Breast epithelium (tissue), 4 donors: ENCODE measurements at places on chromosomes 3 and 15. TPM values are rescaled to one million over a fixed set of nuclear protein-coding genes. Genes with fewer than 3 reads are reported as not detected.

GRCh38 chr3:194876403-194877095 is 190.9 kb downstream of the FAM43A start:
- no peak overlapping the region for H3K4me3 ChIP-seq
- no peak for DNase-seq
- no peaks in the 10 kb centered on the region for H3K27me3 ChIP-seq
- peak overlapping the region; percentile 10 for H3K27ac ChIP-seq
- no peaks in the 10 kb centered on the region for H3K36me3 ChIP-seq
- H3K4me1 ChIP-seq, result peaks cover 14% of the 10 kb centered on the region

DNA sequence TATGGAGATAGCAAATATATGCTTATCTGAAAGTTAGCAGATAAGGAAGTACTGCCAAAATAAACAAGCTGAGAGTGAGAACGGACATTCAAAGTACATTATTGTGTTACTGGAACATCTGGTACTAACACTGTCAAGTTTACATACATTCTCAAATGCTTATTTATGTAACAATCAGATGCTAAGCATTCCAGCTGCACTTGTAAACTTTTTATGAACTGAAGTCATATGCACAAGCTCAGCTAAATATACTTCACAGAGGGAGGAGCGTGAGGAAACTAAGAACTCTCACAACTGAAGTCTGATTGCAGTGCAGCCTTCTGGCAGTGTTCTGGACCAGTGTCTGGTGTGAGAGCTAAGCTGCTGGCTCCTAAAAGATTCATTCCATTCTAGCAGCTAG is 223.7 kb upstream of the NANOGP8 start:
- no peak for DNase-seq
- no peaks in the 10 kb centered on the region for H3K27me3 ChIP-seq
- no peak overlapping the region for H3K27ac ChIP-seq
- no peak overlapping the region for H3K4me3 ChIP-seq

CD86 gene
- total RNA-seq, result 12.6 TPM

GRCh38 chr3:156050918-156051317 is 69.5 kb upstream of the KCNAB1 start:
- H3K4me3 ChIP-seq, result no peak overlapping the region
- H3K36me3 ChIP-seq, result no peaks in the 10 kb centered on the region
- H3K27ac ChIP-seq, result no peak overlapping the region
- no peak for DNase-seq
- H3K4me1 ChIP-seq, result no peaks in the 10 kb centered on the region

- H3K4me3 ChIP-seq, result no peak overlapping the region
- H3K36me3 ChIP-seq, result no peaks in the 10 kb centered on the region
- H3K27me3 ChIP-seq, result no peaks in the 10 kb centered on the region
Measured at GRCh38 chr3:54353546-54353945, 231.2 kb downstream of the CACNA2D3 start.
